Activated CD4-positive, alpha-beta T cell treated with anti-CD3 and anti-CD28 coated beads, Interleukin-10, Interleukin-2, amounts not matched to agents 100 ng/mL and 50 ng/mL, durations not matched to agents 16 hours and 8 hours (primary cell): ENCODE measurements at places on chromosomes 5 and 9.

GRCh38 chr9:114504341-114505186 lies 709 bp downstream of the WHRN start:
- no peak for DNase-seq

DNA sequence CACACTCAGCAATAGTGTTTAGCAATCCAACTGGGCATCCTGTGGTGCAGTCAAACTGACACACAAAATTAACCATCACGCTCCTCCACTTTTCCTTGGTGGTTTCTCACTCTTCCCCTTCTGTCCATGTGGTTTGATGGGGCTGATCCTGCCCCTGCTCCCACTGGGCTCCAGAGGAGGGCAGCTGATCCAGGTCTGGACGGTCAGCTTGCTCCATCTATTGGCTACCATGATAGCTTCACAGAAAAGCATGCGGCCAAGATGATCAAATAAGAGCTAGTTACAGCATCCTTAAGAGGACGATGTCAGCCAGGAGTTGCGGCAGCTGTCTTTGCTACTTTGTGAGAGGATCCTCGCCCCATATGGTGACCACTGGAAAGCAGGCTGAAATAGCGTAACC lies 29.6 kb upstream of the RANBP17 start:
- DNase-seq: no peak

DNA sequence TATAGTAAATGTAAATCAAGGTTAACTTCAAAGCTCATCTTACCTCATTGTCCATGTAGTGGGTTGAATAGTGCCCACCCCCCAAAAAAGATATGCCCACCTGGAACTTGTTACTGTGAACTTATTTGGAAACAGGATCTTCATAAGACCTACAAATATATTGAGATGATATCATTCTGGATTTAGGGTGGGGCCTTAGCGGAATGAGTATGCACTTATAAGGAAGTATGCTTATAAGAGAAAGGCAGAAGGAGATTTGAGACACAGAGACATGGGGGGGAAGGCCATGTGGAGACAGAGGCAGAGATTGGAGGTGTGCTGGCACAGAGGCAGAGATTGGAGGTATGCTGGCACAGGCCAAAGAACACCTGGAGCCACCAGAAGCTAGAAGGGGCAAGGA lies 2.6 kb upstream of the PRRC1 start:
- no peak for DNase-seq

DNA sequence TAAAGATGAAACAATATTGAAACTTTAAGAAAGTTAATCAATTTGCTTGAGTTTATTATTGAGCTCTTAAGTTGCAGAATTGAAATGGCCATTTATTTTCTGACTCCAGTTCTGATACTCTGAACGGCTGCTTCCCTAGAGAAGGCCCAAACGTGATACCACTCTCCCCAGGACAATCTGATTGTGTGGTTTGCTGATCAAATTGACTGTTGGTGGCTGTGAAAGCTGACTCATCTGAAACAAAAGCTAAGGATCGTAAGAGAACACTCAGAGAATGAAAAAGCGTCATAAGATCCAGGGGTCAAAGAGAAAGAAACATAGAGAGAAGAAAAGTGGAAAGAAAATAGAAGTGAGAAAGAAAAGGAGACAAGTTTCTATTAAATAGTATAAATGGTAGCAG lies 147.2 kb downstream of the IZUMO3 start:
- DNase-seq: no peak

DNA sequence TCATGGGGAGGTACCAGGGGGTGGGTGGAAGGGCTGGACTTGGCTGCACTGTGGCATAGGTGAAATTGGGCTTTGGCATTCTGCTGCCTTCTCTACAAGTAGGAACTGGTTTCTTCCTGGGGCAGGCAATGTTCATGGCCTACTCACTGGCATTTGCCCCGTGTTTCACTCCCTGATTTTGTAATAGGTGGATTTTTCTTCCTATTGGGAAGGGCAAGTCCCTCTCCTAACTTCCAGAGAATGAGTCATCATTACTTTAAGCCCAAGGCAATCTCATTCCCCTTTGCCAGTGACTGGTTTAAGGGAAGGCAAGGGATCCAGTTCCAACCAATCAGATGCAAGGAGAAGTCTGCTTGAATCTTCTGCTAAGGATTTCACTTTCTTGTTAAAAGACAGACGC lies 67.9 kb upstream of the ANKRD55 start:
- no peak for DNase-seq

DNA sequence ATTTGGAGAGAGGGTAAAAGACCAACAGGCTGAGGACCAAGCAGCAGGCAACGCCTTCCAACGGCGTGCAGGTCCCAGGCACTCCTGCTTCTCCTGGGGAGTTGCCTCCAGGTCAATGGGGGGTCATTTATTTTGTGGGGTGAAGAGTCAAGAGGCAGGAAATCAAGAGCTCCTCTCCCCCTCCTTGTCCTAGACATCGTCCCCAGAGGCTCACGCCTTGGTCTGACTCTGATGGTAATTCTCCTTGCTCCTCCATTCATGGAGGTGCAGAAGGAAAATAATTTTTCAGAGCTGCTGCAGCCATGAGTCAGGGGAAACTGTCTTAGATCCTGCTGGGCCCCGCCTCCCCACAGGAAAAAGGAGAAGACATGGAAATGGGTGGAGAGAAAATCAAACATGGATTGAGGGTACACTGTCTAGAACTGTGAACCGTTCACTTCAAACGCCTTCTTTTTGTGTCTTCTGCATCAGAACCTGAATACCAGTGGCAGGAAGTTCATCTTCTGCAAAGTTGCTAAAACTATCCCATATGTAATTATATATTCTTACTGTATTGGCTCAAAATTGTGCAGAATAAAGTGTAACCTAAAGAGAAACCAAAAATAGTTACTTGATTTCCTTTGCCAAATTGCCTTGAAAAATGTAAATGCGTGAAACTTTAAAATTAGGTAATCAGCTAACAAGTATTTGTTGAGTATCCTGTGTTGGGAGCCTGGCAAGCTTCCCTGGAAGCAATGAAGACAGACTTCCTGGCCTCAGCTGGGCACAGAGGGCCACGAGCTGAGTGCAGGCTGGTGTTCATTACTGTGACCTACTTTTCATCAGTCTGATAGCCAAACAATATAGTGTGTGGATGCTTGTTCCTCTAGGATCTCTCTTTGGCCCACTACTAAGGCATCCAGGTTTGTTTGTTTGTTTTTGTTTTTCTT lies 142.0 kb downstream of the CMYA5 start:
- no peak for DNase-seq

GRCh38 chr9:99828417-99829176 lies 6.9 kb downstream of the NR4A3 start:
- DNase-seq: no peak

GRCh38 chr9:7973123-7973522 lies 173.5 kb upstream of the DMAC1 start:
- DNase-seq: no peak

- DNase-seq: no peak
These were observed 89.9 kb downstream of the MAMDC2 start for GRCh38 chr9:70133253-70134208.

GRCh38 chr9:123225995-123226394 lies 42.4 kb downstream of the STRBP start:
- peak; percentile 68 for DNase-seq

GRCh38 chr5:181164076-181164952 lies 16.9 kb downstream of the OR2V2 start:
- peak; percentile 78 for DNase-seq

DNA sequence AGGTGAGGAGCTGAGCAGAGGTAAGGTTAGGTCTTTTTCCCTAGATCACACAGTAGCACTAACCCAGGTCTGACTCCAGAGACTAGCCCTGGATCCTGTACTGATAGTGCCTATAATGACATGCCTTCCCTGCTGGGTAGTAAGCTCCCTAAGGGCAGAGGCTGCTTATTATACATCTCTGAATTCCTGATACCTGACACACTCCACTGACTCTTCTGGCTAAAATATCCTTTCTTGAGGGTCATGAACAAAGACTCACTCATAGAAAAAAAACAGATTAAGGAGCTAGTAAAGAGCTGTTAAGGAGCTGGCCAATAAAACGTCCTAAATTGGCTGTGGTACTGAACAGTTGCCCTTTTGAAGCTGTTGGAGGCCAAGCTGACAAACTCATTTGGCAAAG lies 149.0 kb upstream of the ITGA1 start:
- DNase-seq: no peak

GRCh38 chr9:36154331-36154952 lies 14.7 kb upstream of the CCIN start:
- DNase-seq: no peak

DNA sequence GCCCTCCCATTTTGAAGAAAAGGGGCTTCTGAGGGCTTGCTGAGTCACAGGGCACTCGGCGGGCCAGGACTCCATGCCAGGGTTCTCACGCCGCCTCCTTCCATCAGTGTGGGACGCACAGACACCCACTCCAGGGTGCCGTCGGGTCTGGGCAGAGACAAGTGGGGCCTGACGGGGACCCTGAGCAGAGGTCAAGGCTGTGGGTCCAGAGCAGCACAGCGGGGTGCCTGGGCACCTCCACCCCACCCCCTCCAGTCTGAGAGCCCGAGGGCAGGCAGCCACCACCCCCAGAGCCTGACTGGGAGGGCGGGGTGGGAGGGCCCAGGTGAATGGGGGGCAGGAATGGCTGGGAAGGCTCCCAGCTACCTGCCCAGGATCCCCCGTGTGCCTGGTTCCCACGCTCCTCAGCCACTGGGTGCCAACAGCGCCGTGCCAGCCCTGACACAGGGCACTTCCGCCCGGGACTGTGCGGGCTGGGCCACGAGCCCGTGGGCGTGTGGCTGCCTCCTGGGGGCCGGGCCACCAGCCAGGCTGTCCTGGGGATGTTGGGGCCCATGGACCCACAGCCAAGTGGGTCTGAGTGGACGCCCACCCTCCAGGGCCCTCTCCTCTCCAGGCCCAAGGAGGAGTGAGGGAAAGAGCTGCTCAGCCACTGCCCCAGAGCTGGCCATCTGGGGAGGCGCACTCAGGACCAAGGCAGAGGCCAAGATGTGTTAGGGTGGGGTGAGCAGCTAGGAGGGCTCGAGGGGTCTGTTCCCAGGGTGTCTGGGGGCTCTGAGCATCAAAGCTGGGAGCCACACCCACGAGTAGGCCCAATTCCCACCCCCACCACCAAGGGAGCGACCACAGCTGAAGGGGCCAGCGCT lies 10.1 kb upstream of the NRARP start:
- DNase-seq: no peak

- DNase-seq: no peak
These were observed 131.9 kb downstream of the CWC27 start for GRCh38 chr5:64900618-64901017.

GRCh38 chr9:34443976-34444375 lies 14.4 kb downstream of the FAM219A start:
- no peak for DNase-seq

DNA sequence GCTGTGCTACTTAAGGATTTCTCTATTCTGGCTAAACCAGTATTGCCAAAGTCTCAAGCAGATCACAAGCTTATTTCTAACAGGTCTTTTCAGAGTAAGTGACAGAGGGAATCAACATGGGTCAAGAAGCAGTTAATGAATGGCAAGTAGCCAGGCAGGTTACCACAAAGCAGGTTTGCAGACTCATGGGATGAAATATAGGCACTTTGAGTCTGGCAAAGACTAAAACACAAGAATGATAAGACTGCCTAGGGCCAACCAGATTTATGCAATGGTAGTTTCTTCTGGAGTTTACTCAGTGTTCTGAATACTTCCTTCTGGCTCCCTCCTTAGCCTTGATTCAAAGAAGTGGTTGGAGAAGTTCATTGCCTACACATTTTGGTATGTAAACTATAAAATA lies 3.6 kb downstream of the HMGCS1 start:
- no peak for DNase-seq

- DNase-seq: no peak
These were observed 70.3 kb downstream of the ZSWIM6 start for GRCh38 chr5:61402244-61402823.

GRCh38 chr5:112142769-112143270 lies 276.3 kb downstream of the EPB41L4A start:
- DNase-seq: no peak

GRCh38 chr5:155532621-155533311 lies 519.2 kb downstream of the KIF4B start:
- DNase-seq: no peak

DNA sequence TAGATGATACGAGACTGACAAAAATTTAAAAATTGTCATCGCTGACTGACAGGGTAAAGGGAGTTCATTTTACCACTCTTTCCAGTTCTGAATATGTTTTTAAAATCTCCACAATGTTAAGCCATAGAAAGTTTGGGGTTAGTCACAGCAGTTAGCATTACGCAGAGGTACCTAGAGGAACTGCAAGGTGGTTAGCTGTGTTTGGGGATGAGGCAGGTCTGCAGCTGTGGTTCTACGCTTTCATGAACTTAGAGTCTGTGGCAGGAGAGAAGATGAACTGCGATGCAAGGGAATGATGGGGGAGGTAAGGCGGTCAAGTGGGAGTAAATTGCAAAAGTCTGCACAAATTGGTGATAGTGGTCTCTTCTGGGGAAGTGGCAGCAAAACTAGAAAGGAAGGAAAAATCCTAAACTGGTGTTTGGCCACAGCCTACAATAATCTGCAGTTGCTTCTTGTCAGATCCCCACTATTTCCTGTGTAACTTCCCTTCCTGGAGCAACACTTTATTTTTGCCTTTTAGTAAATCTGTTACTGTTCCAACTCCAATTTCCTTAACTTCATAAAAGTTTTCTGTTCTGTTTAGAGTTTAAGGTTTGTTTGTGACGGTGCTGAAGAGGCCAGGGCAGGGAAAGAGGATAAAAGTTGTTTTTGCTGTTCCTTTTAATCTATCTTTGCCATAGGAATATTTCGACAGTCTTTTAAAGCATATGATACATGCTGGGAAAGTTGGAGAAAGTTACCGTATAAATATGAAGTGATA lies 38.6 kb upstream of the SNX2 start:
- no peak for DNase-seq

DNA sequence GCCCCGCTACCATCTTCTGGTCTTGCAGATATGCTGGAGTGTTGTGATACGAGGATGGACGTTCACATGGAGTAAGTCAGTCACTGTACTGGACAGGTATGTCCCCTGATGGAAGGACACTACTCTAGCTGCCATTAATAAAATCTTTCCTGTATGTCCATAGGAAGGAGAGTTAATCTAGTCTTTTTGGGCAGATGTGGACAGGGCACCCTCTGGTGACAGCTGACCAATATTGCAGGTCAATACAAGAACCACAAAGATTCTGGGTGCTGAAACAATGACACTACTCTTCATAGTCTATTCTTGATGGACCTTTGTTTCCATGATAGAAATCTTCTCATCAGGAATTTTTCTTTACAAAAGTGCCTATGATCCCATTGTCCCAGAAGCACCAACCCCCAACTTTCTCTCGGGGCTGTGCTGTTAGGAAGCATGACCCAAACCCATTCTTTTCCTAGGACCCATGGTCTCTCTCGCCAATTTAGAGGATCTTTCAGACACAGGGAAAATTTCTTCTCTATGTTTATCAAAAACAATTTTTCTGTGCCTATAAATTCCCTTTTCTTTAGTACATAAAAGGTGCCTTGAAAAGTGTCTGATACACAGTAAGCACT lies 376.9 kb downstream of the DTWD2 start:
- DNase-seq: peak; percentile 7

DNA sequence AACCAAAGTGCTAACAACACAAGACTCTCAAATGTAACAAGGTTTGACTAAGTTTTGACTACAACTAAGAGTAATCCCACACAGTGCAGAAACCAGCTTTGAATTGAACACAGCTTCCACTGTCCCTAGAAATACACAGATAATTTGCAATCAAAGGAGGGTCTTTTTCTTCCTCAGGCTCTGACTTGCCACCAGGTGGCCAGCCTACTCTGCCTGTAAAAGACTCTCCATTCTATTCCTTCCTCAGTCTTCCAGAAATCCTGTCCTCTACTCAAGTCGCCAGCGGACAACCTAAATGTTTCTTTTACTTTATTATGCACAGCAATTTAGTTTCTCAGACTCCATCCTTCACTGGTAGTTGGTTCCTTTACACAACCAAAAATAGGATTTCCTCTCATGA lies 32.2 kb upstream of the MCTP1 start:
- DNase-seq: no peak

GRCh38 chr9:2583308-2584013 lies 38.1 kb upstream of the VLDLR start:
- no peak for DNase-seq
